ENCODE measurements at places on chromosomes 1 and 21.

DNA sequence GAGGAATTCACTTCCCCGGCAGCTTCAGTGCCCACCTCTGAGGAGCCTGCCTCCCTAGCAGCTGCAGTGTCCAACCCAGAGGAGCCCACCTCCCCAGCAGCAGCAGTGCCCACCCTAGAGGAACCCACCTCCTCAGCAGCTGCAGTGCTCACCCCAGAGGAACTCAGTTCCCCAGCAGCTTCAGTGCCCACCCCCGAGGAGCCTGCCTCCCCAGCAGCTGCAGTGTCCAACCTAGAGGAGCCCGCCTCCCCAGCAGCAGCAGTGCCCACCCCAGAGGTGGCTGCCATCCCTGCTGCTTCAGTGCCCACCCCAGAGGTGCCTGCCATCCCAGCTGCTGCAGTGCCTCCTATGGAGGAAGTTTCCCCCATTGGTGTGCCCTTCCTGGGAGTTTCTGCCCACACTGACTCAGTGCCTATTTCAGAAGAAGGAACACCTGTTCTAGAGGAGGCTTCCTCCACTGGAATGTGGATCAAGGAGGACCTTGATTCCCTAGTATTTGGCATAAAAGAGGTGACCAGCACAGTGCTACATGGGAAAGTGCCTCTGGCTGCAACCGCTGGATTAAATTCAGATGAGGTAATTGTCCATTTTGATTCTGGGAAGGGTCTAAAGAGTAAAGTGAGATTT is 77.4 kb upstream of the BMP8A start:
- no peak for DNase-seq

DNA sequence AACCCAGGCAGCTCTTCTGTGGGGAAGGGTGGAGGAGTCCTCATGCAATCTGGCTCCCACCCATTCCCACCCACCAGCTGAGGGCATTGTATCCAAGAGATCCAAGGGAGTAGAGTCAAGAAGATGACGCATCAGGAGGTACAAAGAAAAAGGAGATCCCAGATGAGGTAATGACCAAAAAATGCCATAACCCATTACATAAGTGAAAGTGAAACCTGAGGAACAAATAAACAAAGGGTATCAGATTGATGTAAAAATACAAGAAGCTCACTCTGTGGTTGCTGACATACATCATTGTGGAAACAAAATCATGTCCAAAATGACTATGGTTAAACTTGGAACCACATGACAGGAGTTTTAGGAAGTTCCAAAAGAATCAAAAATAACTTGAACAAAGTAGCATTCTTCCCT is 42.5 kb downstream of the CCN1 start:
- DNase-seq: no peak

- no peak for DNase-seq
Observed at GRCh38 chr1:18749569-18749968, 109.9 kb downstream of the TAS1R2 start.

DNA sequence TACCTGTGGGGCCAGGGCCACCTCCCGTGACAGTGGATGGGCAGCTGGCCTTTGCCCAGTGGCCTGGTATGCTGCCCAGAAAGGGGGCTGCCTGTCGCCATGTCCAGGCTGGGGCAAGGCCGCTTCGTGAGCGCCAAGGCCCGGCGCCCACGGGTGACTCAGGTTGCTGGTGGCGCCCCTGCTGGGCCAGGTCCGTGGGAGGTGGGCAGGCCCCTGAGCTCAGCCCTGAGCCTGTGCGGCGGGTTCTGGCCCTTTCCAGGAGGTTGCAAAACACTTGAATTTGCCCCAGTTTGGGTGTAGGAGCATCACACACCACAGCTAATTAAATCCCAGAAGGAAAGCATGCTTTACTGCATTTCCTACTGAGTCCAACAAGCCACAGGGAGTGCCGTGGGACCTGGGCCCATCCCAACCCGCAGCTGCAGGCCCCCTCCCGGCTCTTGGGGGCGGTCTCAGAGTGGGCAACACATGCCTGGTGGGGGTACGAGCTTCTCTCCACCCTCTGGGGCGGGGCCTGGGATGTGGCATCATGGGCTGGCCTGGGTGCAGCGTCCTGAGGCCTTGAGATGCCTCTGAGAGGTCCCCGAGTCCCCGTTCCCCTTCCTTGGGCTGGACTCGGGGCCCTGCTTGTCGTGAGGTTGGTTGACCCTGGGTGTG is 159.8 kb downstream of the PEX14 start:
- DNase-seq: no peak

DNA sequence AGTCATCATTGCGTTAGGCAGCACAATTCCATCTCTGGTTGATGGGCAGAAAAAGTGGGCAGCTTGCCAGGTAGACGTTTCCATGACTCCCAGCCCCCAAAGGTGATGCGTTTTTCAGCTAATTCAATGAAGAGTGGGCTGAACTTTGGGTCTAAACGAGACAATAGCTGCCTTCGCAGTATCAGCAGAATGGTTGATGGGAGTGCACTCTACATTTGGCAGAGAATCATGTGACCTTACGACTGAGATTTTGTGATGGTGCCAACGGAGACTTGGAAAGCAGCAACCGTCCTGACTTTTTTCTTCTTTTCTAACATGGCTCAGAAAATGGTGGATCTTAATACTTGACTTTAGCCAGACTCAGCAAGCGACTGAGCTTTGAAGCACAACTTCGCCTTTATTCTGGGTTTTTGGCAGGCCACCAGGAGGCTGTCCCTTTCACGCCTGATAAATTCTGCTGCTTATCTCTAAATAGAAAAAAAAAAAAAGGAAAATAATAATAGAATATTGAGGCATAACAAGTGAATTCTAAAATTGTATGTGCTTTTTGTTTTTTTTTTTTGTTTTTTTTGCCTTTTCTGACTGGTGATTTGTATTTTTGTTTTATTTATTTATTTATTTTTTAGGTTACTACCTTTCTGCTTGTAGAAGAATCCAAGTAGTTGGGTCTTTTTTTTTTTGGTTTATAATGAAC is 804.8 kb downstream of the USP25 start:
- DNase-seq: no peak

DNA sequence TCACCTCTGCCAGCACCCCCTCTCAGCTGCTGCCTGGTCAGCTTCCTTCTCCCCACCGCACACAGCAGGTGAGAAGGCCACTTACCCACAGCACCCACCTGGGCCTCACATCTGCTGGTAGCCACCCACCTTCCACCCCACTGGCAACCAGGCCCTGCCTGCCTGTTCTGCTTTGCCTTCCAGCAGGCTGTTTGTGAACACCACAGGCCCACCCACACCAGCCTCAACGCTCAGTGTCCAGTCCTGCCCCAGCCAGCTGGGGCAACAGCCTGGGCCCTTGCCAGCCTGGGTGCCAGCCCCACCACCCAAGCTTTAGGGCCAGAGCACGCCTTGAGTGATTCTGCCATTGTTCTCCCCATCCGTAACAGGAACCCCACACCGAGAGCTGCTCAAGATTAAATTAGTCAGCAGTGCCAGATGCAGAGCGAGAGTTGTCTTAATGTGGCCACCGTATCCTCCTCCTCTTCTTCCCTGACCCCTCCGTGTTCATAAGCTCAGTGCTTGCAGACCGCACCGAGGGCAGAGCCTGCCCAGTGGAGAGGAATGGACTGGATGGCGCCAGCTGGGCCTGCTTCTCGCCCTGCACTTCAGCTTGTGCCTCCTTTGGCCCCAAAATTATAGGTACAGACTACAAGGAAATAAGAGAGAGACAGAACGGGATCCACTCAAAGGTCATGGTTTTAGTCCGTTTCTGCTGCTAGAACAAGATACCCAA is 120.3 kb upstream of the COL6A1 start:
- no peak for DNase-seq

DNA sequence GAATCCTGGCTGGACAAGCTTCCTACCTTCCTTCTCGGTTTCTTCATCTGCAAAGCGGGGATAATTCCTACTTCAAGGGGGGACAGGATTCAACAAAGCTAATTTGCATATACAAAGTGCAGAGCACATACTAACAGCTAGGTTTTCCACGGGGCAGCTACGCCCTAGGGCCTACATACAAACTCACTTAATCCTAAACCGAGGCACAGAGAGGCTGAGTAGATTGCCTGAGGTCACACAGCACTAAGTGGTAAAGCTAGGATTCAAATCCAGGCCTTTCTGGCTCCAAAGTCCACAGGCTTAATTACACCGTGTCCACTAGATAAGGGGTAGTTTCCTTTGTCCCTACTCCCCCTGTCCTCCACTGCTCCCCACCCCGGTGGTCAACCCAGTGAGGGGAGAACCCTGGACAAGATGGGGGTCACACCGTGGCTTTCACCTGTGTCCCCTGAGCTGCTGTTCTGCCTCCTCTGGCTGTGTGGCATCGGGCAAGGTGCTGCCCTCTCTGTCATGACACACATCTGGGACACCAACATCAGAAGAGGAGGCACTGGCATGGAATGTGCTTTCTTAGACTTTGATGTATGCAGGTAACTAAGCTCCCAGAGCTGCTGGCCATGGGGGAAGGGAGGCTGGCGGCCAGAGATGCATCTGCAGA is 44.5 kb downstream of the TAS1R2 start:
- no peak for DNase-seq

DNA sequence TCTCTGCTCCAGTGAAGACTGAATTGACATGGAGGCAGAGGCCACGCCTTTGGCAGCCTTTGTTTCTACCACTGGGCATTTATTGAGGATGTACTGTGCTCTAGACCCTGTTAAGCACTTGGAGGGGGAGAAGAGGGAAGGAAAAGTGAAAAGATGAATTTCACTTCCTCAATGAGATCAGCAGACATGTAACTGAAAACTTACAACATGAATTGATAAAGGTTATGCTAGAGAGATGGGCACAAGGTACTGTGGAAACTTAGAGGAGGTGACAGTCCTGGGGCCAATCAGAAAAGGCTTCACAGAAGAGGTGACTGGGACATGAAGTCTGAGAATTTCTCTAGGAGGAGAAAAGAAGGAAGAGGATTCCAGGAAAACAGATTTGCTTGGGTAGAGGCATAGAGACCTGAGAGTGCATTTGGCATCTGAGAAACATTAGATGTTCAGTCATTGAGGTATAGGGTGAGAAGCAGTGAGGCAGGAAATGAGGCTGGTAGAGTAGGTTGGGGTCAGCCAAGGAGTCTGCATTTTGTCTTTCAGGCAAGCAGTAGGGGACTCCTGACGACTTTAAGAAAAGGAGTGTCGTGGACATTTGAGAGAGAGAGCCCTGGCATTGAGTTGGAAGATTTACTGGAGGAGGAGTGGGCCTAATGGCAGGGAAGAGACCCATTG is 113.0 kb downstream of the SYT2 start:
- DNase-seq: no peak

DNA sequence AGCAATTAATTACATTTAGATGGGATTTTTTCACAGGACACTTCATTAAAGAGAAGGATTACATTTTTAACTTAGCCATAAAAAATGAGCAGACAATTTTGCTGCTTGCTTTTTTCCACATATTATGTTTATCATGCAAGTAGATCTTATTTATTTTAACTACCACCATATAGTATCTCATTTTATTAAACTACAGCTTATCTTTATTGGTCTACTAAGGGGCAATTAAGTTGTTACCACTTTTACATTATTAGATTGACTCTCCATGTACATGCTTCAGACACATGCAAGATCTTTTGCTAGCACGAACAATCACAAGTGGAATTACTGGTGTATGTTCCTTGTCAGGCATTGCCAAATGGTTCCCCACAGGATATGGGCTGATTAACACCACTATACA is 99.8 kb upstream of the NFIA start:
- no peak for DNase-seq

- DNase-seq: no peak
Observed at GRCh38 chr1:237411621-237412020, 369.6 kb downstream of the RYR2 start.

DNA sequence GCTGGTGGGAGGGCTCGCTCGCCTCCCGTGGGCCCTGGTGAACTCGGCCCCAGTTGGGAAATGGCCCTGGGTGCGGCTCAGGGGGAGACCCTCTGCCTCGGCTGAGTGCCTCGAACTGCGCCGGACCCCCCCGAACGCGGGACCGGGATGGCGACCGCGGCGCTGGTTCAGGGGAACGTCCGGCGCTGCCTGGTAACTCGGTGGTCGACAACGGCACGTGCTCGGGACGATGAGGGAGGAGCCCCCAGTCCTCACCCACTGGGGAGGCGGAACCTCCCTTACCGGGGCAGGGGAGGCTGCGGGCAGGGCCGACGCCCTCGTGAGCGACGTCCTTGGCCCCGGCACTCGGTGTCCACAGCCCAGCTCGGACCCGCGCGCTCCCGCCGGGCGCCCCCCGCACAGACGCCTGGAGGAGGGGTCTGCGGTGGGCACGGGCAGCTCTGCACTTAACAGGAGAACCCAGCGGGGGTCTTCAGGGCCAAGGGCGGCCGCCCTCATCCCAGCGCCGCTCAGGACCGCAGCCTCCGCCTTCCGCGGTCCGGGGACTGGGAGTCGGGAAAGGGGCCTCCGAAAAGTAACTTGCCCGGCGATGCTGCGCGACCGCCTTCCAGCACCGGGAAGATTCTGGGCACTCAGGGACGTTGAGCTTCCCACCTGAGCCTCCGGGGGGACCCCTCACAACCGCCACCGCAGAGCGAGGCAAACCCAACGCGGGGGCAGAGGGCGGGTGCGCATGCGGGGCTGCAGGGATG is 1.7 kb downstream of the HES4 start:
- DNase-seq: no peak

GRCh38 chr1:77197351-77197750 is 21.9 kb downstream of the PIGK start:
- no peak for DNase-seq

DNA sequence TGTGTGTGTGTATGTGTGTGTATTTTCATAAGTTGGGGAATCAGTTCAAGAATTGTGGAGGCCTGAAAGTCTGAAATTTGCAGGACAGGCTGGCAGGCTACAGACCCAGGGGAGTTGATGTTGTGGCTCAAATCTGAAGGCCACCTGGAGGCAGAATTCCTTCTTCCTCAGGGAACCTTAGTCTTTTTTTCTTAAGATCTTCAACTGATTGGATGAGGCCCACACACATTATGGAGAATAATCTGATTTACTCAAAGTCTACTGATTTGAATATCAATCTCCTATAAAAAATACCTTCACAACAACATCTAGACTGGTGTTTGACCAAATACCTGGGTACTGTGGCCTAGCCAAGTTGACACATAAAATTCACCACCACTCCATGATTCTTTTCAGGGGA is 61.8 kb downstream of the MT1HL1 start:
- DNase-seq: no peak

DNA sequence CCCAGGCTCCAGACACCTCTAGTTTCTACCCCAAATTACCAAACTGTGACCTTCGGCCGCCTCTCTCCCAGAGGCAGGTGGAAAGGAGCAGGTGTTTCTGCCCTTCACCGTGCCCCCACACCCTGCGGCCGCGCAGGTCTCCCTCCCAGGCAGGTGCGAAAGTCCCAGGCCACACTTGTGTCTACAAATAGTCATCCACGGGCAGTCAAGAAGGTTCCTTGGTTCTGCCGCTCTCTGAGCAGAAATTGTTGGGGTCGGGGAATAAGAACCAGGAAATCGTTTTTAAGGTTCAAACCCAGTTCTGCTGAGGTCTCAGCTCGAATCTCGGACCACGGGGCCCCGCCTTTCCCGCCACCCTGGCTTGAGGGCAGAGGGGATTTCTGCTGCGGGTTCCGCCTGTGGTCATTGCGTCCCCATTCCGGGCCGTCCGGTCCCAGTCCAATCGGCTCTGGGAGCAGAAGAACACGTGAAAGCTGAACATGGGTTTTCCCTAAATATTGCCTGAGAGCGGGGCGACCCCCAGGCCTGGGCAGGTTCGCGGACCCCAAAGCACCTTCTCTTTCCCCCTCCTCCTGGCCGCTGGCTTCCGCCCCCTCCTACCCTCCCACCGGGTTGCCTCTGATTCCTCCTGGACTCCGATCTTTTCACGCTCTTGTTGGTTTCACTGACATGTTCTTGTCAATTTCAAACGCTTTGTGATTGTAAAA is 1.2 kb upstream of the ATF3 start:
- peak; percentile 88 for DNase-seq
